ENCODE measurements at places on chromosomes 2 and 18.

GRCh38 chr18:21722687-21723086 lies 17.9 kb upstream of the MIB1 start:
- no peak for DNase-seq

DNA sequence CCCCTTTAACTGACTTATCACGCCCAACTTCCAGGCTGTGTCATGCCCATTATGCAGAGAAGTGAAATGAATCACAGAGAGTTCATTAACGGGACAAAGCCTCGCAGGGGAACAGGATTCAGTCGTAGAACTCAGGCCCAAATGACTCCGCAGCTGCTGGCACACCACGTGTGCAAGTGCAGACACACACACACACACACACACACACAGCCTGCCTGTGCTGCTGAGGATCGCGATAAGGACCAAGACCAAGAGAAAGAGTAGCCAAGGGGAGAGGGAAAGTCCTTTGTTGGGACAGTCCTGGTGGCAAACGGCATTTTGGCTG lies 90.0 kb upstream of the TAF1B start:
- DNase-seq: no peak

DNA sequence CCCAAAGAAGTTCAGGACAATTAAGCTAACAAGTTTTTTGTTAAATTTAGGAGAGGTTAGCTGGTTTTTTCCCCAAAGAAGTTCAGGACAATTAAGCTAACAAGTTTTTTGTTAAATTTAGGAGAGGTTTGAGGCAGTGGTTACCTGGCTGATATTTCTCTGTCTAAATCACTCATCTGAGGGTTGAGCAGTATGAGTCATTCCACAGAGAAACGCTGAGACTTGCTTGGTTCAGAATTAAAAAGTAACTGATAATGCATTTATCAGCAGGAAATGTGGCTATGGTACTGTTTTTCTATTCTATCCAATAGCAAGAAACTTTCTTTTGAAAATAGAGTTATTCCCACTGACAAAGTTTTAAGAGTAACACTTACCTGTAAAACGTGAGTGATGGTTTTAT lies 22.8 kb upstream of the KIDINS220 start:
- DNase-seq: no peak

DNA sequence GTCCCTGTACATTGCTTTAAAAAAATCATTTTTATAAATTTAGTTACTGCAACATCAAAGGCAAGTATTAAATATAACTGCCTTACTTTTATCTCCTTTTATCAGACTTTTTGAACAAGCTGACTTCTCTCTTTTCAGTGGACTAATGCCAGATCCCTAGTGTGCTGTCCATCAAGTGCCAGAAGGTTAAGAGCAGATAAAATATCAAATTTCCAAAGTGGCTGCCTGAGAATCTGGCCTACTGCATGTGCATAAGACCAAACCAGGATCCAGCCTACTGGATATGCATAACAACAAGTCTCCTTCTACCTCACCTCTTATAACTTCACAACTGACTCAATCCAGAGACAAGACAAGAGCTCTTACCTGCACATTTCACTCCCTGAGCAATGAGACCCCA lies 59.8 kb upstream of the CHRNA1 start:
- DNase-seq: no peak

DNA sequence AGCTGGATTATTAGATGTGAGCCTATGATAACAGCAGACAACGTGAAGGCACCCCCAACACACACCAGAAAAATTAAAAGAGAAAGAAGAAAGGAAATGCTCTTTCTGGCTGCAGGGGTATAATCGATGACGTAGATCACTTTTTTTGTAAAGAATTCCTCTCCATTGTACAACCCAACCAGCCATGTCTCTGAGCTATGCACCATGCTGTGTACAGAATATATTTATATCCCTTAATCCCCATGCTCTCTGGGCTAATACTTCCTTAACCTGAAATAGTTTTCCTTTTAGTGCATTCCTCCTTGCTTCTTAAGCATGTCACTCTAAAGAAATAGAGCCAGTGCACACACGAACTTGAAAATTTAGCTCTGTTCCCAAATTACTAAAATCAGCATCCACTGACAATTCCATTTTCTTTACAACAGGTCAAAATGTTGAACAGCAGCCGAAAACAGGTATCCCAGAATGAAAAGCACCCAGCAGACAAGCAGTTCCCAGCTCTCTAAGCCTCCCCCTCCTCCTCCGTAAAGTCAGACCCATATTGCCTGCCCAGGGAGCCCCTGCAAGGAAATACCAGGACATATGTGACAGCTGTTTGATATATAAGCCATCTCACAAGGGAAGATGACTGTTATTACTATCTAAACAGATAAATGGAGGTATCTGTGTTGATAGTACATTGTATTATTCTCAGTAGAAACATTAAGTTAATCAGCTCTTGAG lies 247.4 kb upstream of the RAB6C start:
- no peak for DNase-seq

- DNase-seq: no peak
Observed at GRCh38 chr2:62808554-62808953, 103.0 kb downstream of the EHBP1 start.

DNA sequence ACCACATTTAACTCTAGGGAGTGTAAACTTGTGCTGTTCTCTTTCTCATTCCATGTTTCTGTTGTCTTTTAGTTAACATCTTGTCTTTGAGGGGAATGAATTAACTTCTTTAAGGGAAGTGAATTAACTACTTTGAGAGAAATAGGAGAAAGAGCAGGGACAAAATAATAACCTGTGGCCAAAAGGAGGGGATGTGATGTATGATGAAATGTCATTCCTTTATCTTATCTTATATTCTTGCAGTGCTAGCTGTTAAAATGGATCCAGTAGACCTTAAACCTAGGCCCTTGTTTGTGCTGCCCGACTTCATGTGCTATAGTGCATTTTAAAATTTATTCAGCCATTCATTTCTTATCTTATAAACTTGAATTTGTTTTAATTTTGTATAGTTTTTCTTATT lies 18.4 kb downstream of the ABI2 start:
- DNase-seq: no peak

- DNase-seq: no peak
Observed at GRCh38 chr18:35267161-35267651, 22.8 kb downstream of the ZSCAN30 start.

DNA sequence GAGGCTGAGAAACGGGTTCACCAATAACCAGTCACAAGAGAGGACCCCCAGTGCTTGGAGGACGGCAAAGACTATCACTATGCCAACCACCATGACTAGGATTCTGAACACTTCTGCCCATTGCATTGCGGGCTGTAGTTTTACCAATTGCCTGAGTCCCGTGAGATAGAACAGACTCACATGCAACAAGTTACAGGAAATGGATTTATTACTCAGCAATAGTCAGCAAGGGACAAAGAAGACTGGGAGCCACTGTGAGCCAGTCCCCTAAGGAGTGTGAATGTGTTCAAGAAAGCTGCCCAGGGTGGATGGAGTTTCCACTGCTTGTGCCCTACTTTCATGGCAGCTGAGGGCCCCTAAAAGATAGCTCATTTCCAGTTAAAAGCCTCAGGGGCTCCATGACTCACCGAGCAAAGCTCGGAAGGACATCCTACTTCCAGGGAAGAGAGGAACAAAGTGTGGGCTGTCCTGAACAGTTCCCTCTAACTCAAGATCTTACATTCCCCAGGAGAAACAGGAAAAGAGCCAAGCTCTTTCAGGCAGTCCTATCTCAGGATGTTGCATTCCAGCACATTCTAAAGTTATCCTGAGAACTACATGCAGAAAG lies 54.4 kb downstream of the SLC4A3 start:
- no peak for DNase-seq

DNA sequence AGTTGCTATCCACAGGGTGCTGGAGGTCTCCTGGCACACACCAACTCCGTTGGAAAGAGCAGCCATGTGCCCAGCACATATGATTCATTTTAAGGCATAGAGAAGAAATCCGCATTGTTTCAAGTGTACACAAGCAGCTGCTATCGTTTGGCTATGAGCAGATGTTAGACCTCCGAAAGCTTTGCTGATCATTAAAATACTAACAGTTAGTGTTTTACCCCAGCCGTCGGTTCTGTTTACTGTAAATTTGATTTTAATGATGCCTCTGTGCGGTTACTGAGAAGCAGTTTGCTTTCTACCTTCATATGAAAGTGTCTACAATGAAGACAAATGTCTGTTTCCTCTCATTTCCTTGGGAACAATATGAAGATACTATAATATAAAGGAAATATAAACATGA lies 154.9 kb downstream of the PTGR3 start:
- DNase-seq: no peak

DNA sequence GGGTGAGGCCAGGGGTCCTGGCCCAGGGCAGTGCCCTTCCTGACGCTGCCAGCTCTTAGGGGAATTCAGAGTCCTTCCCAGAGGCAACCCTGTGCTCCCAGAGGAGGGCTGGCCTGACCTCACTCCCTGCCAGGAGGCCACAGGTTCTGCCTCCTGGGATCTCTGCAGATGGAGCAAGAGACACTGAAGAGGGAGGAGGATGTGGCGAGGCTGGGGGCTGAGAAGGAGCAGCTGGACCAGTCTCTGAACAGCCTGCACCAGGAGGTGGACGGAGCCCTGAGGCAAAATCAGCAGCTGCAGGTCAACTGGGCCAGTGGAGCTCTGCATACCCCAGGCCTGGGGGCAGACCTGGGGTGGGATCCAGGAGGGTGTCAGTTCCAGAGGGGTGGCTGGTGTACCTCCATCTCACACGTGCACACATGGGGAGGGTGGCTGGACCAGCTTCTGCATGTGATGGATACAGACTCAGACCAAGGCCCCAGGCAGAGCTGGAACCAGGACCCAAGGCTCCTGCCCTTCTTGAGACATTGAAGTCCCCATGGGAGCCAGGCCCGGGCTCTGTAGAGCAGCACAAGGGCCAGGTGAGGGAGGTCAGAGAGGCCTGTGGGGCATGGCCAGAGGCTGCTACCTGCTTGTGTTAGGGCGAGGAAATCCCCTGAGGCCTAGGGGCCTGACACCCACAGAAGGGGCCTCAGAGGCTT lies 9.7 kb upstream of the SNED1 start:
- DNase-seq: no peak

- DNase-seq: no peak
Observed at GRCh38 chr2:234206738-234207137, 156.2 kb downstream of the SPP2 start.

- DNase-seq: no peak
Observed at GRCh38 chr2:169343202-169343601, 19.1 kb downstream of the LRP2 start.

DNA sequence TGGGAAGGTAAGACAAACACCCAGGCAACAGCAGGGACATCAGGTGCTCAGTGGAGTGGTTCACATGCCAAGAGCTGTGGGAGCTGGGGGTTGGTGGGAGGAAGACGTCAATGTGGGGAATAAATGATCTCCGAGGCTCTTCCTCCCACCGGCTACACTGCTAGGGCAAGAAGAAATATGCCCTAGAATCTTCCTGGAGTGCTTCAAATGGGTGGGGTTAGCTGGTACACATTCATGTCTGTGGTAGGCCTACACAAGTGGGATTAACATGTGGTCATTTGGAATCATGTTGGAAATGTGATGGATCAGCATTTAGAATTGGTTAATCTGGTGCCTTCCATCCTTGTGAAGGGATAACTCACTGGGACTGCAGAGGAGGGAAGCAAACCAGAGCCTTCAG lies 12.4 kb upstream of the ZFP36L2 start:
- DNase-seq: no peak

GRCh38 chr2:33123216-33123615 lies 176.5 kb downstream of the LTBP1 start:
- no peak for DNase-seq

- no peak for DNase-seq
Observed at GRCh38 chr2:236785611-236786057, 216.0 kb downstream of the ACKR3 start.

GRCh38 chr2:8679827-8680731 lies 1.8 kb upstream of the ID2 start:
- DNase-seq: no peak
